ENCODE measurements at places on chromosomes 1 and 21.

DNA sequence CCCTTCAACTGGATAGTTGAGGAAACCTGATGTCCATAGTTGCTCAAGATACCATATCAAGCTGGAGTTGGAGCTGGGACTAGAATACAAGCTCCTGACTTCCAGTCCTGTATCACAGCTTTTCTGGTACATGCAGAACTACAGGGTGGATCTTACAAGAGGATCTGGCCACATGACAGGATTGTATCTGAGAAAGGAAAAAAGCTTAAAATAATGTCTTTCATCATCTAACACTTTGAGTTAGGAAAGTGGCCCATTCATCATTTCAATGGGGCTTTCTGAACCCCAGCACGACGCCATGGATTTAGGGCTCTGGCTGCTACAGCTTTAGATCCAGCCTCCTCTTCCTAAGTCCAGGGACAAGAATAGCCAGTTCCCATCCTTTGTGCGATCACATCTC is 46.9 kb downstream of the RASSF5 start:
- no peak for DNase-seq

DNA sequence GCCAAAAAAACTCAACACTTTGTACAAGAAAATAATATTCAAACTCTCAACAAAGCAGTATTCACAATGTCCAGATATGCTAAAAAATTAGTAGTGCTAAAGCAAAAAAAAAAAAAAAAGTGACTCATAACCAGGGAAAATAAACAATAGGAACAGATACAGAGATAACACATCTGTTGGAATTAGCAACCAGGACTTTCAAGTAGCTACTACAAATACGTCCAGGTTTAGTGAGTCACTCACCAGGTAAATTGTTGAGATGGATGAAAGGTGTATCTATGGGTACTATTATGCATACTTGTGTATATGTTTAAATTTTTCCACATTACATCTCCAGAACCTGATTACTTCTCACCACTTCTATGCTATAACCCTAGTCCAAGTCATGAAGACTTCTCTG is 144.8 kb upstream of the SLC35F3 start:
- no peak for DNase-seq

- DNase-seq: no peak
These were observed 27.4 kb downstream of the PER3 start for GRCh38 chr1:7811476-7811875.

- no peak for DNase-seq
These were observed 36.9 kb upstream of the JAK1 start for GRCh38 chr1:65003316-65003664.

DNA sequence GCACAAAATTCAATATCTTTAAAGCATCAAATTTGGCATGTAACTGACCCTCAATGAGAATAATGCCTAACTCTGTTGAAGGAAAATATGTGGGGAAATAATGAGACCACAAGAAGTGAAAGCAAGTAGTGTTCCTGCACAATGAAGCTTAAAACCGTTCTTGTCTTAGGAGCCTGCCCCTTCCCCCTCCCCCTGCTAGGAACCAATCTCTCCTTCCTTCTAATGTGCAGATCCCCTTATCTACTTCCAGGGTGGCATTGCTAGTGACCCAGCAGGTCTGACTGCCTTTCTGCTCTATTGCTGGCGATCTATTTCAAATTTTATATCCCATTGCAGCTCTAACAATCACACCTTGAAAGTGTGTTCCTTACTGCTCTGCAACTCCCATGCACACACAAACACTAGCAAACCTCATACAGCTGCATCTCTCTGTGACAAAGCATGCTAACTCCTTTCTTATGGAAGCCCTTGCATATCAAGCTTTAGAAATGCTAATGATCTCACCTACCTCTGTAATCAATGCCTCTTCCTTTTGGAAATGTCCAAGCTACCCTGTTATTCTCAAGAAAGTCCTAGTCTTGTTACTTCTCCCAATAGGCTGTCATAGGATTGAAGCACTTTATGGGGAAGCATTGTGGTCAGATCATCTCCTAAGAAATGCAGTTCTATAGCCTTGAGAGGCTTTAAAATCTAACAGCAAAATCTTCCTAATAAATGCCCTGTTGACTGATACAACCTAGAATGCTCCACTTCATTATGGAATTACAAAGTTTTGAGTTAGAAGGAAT is 26.5 kb downstream of the BCL9 start:
- DNase-seq: no peak

GRCh38 chr1:172671591-172671990 is 12.7 kb downstream of the FASLG start:
- DNase-seq: no peak

GRCh38 chr1:228852024-228852423 is 116.7 kb downstream of the RHOU start:
- no peak for DNase-seq

GRCh38 chr1:181140398-181140797 is 51.9 kb downstream of the IER5 start:
- DNase-seq: no peak

DNA sequence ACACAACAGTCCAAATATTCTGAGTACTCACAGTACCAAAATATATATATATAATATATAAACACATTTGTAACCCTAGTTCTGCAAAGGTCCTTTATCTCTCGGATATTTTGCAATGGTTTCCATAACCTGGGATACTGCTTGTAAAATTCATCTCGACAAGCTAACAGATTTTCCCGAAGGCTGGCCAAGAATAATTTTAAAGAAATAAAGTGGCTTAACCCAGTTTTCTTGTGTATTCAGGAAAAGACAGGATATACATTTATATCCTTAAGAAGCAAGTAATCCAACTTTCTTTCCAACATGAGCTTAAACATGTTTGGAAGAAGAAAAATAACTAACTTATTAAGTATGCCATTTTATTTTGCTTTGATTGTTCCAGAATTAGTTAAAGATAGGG is 348.7 kb upstream of the RUNX1 start:
- DNase-seq: no peak

- no peak for DNase-seq
These were observed 9.8 kb downstream of the SLC19A2 start for GRCh38 chr1:169475806-169476387.

DNA sequence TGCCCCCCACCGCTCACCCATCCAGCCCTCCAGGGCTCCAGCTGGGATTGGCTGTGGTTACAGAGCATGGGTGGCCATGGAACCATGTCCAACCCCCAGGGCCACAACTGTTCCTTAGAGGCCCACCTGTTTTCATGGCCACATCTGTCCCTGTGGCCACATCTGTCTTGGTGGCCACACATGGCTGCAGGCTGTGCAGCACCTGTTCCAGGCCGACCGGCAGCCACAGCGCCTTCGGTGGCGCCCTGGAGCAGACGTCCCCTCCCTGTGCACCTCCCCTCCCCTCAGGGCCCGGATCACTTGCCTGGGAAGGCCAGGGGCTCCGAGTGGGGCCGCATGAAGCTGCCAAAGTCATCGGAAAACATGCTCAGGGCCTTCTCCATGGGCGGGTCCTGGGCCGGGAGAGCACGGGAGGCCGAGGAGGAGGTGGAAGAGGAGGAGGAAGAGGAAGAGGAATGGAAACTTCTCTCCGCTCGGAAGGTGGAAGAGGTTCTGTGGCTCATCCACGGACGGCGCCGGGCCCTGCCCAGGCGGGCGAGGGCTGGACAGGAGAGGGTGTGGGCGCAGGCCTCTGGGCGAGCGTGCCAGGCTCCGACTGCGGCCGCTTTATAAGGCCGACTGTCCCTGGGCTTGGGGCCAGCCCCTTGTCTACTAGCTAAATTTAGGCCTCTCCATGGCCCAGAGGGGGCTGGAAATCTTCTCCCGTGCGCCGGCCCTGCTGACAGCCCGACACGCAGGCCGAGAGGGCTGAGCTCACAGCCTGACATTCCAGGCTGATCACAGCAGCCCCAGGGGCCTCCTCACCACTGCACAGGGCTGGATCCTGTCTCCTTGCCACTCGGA is at the start of gene HSPB7:
Gene HSPB7 (minus strand): TSS at position 583 of the 843 bp plus-strand sequence. CDS start 80 bp downstream, at position 503.
- no peak for DNase-seq

DNA sequence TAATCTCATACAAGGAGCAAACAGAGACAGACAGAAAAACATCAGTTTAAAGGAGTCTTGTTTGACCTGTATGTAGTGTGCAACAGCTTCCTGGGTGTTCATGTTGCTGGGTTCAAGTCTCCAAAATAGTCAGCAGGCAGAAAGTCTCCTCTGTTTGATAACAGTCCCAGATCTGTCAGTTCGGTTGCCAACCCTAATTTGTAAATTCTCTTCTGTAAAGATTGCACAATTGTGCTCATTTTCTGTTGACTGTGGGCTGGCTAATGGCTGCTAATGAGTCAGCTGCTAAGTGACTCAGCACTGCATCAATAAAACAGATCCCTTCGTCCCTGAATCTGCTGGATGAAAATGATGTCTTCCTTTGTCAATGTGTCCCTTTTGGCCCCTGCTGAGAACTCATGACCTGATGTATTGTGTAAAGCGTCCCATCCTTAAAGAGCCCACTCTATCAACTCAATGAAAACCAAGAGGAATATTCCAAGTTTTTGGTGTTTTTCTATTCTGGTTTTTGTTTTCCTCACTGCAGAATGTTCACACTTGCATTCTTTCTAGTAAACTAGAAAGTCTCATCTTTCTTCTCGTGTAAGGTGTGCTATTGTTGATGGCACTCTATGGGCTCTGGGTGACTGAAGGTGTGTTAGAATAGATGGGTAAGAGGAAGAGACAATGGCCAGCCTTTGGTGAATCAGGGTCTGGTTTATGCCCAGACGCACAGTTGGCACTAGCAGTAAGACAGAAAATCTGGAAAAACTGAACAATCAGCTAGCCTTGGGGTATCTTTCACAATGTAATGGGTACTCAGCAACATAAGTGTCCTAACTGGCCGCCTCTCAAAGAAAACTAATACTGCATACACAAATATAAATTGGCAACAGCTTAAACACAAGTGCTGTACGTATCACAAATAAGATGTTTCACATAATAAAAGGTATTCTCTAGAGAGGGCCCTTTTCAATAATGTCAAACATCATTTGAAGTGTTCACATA is 75.1 kb upstream of the SIPA1L2 start:
- DNase-seq: no peak

Data from GM06990 (cell line).